ENCODE measurements at places on chromosomes 6 and 20.

DNA sequence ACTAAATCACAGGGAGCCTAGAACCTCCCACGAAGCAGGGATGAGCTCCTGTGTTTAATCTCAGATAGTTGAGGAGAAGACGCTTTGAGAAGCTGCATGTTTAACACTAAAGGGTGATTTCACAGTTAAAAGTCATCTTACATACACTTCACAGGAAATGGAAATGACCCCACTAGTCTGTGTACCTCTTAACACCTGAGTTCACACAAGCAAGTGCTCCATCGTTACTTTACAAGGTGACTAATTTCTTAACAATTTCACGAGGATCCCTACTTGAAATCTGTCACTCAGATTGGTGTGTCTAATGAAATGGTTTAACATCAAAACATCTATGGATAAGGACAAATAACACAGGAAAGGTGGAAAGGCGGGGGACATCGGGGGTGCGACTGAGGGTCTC is 93.8 kb upstream of the RPS6KA2 start:
- no peak overlapping the region for H3K4me3 ChIP-seq
- H3K36me3 ChIP-seq: no peaks in the 10 kb centered on the region
- H3K4me1 ChIP-seq: no peaks in the 10 kb centered on the region
- DNase-seq: no peak
- H3K27ac ChIP-seq: no peak overlapping the region

DNA sequence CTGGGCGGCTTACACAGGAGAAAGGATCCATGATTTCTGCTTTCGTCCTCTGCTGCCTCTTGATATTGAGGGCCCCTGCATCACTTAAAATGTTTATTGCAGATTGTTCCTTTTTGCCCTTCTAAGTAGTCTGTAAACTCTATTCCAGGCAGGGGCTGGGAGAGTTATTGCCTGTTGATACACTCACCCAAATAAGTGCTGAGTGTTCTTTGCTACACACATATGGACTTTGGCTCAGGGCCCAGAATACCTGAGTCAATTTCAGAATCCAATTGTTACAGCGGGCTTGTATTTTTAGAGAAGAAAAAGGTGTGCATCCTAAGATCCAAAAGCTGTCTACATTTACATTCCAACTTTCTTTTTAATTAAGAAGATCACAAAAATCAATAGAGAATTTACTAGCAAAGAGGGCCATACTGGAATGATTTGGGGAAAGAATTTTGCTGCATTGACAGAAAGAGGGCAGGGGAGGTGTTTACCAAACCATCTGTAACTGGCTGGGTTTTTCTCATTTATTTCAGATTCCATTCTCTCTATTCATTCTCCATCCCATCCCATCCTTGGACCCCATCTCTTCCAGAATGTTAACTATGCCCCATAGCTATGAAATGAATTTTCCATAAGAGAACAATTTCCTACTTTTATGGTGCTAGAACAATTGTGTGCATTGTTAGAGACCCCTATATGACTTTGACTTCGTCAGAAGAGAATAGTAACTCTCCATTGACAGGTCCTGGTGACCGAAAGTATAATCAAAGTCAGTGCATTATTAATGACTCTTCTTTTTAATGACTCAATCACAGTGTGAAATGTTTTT is 959.9 kb upstream of the FLRT3 start:
- H3K36me3 ChIP-seq: no peaks in the 10 kb centered on the region
- no peaks in the 10 kb centered on the region for H3K27me3 ChIP-seq
- no peaks in the 10 kb centered on the region for H3K4me1 ChIP-seq
- no peak overlapping the region for H3K4me3 ChIP-seq
- no peak for DNase-seq

DNA sequence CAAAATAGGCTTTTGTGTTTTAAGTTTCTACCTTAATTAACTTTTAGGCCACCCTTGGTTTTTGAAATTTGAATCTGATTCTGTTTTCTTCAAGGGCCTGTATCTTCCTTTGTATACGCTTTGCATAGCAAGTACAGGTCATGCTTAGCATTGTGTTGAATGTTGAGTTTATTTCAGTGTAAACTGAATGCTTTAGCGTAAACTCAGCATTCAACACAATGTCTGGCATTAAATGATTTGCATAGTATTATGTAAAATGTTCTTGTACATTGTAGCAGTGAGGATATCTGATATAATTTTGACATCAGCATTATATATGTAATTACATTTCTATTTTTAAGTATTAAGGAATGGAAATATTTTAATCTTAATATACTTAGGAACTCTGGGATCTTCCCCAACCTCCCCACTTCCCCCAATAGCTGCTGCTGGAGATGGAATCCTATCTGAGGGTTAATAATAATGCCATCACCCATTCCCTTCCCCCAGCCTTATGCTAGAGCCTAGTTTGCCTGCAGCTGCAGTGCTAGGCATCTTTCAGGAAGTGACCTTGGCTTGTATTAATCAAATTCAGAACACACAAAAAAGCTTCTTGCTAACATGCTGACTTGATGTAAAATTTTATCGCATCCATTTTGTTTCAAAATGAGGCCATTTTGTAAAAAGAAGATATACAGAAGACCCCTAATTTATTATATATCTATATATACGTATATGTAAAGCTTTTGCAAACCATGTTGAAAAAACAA is 73.1 kb downstream of the NCOA3 start:
- H3K4me1 ChIP-seq: peaks cover 62% of the 10 kb centered on the region
- no peaks in the 10 kb centered on the region for H3K36me3 ChIP-seq
- no peaks in the 10 kb centered on the region for H3K27me3 ChIP-seq
- H3K27ac ChIP-seq: peak overlapping the region; percentile 66
- H3K4me3 ChIP-seq: no peak overlapping the region
- DNase-seq: no peak

GRCh38 chr6:129263176-129263575 is 380.2 kb downstream of the LAMA2 start:
- no peaks in the 10 kb centered on the region for H3K36me3 ChIP-seq
- DNase-seq: no peak
- H3K27me3 ChIP-seq: no peaks in the 10 kb centered on the region
- no peak overlapping the region for H3K4me3 ChIP-seq

- no peak for DNase-seq
- no peak overlapping the region for H3K4me3 ChIP-seq
- peaks cover 5% of the 10 kb centered on the region for H3K27me3 ChIP-seq
- no peaks in the 10 kb centered on the region for H3K36me3 ChIP-seq
These were observed 3.2 kb downstream of the SLC22A23 start for GRCh38 chr6:3453413-3454272.

- no peak overlapping the region for H3K27ac ChIP-seq
- no peaks in the 10 kb centered on the region for H3K4me1 ChIP-seq
- no peaks in the 10 kb centered on the region for H3K36me3 ChIP-seq
- DNase-seq: no peak
- H3K27me3 ChIP-seq: no peaks in the 10 kb centered on the region
These were observed 202.8 kb downstream of the WDR27 start for GRCh38 chr6:169498916-169499513.

- no peaks in the 10 kb centered on the region for H3K27me3 ChIP-seq
- no peaks in the 10 kb centered on the region for H3K4me1 ChIP-seq
- DNase-seq: no peak
- H3K36me3 ChIP-seq: no peaks in the 10 kb centered on the region
- H3K27ac ChIP-seq: no peak overlapping the region
These were observed 262.1 kb downstream of the FOXC1 start for GRCh38 chr6:1871724-1872315.

DNA sequence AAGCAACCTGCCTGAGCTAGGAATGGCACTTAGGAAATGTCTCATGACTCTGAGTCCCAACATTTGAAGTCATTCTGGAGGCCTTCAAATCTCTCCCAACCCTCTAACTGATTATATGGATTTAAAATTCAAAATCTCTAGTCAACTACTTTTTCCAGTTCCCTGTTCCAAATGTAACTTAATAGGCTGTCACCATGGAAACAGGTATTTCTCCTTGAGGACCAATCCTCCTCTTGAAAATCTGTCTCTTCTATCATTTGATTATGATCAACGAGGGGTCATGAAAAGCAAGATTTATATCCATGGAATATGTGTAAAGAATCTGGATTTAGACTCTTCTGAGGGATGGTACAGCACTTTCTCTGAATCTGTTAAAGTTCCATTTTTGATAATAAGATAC is 127.3 kb upstream of the DTNBP1 start:
- H3K27me3 ChIP-seq: no peaks in the 10 kb centered on the region
- no peaks in the 10 kb centered on the region for H3K4me1 ChIP-seq
- H3K36me3 ChIP-seq: no peaks in the 10 kb centered on the region
- H3K4me3 ChIP-seq: no peak overlapping the region
- H3K27ac ChIP-seq: no peak overlapping the region
- DNase-seq: no peak

DNA sequence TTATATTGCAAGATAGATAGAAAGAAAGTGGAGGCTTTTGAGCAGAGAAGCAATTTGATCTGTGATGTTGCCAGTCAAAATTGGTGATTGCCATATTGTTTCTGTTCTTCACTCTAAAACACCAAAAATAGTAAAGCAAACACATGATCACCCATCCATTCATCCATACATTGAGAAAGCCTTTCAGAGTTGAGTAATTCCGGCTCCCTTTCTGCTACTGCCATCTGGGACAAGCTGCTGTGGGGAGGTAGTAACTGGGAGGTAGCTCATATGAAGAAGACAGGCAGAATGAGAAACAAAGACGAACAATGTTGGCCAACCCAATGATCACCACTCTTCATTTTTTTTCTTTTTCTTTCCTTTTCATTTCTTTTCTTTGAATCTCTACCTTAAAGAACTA is 51.1 kb upstream of the HBS1L start:
- peaks cover 4% of the 10 kb centered on the region for H3K27me3 ChIP-seq
- H3K4me1 ChIP-seq: no peaks in the 10 kb centered on the region
- no peak for DNase-seq
- H3K4me3 ChIP-seq: no peak overlapping the region
- no peak overlapping the region for H3K27ac ChIP-seq
- H3K36me3 ChIP-seq: no peaks in the 10 kb centered on the region

- no peaks in the 10 kb centered on the region for H3K27me3 ChIP-seq
- no peaks in the 10 kb centered on the region for H3K36me3 ChIP-seq
- H3K4me3 ChIP-seq: no peak overlapping the region
- no peak overlapping the region for H3K27ac ChIP-seq
These were observed 126.9 kb upstream of the UFL1 start for GRCh38 chr6:96394727-96395126.

GRCh38 chr20:61965606-61966491 is 99.8 kb downstream of the TAF4 start:
- no peak for DNase-seq
- no peak overlapping the region for H3K4me3 ChIP-seq
- no peaks in the 10 kb centered on the region for H3K36me3 ChIP-seq

DNA sequence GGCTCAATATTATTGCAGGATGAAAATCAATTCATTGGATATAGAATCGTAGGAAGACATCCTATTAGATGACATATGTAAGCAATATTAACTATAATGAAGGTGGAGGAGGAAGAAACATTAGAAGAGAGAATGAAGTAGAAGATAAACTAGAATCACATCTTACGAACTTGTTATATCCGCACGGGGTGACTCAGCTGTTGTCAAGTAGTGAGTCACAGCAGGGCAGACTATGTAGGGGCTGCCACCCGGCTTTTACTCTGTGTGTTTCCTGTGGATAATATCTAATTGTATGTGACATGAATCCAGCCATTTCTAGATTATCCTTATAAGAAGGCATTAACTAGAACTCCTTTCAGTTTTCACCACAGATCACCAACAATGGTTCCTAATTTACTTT is 520.2 kb downstream of the DOK5 start:
- no peak for DNase-seq
- no peaks in the 10 kb centered on the region for H3K36me3 ChIP-seq
- no peak overlapping the region for H3K27ac ChIP-seq
- no peaks in the 10 kb centered on the region for H3K27me3 ChIP-seq
- H3K4me3 ChIP-seq: no peak overlapping the region

- peaks cover 8% of the 10 kb centered on the region for H3K4me1 ChIP-seq
- no peaks in the 10 kb centered on the region for H3K27me3 ChIP-seq
- H3K4me3 ChIP-seq: no peak overlapping the region
These were observed 21.9 kb downstream of the ENTPD6 start for GRCh38 chr20:25217161-25218108.

- DNase-seq: no peak
- H3K4me1 ChIP-seq: peaks cover 36% of the 10 kb centered on the region
- H3K4me3 ChIP-seq: peak overlapping the region; percentile 95
- no peaks in the 10 kb centered on the region for H3K36me3 ChIP-seq
- no peaks in the 10 kb centered on the region for H3K27me3 ChIP-seq
These were observed 401 bp upstream of the PHF3 start for GRCh38 chr6:63635215-63635587.

Data from transverse colon (tissue), 4 donors.